ENCODE measurements at places on chromosomes 13 and 19.
A peak's percentile ranks its signal among the peaks of the same experiment; 100 is the strongest.

DNA sequence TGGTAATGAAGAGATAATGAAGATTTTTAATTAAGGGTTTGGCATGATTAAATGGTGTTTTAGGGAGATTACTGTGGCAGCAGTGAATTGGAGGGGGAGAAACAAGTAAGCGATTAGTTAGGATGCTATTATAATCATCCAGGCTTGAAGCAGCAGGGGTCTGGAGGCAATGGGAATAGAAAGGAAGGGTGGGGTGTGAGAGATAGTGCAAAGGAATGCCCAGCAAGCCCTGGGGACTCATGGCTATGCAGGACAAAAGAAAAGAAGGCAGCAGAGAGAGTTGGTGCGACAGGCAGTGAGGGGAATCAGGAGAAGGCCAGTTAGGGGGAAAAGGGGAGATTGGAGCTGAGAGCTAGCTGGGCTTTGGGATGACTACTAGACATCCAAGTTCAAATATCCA is 34.5 kb downstream of the SOX21 start:
- DNase-seq, result no peak

DNA sequence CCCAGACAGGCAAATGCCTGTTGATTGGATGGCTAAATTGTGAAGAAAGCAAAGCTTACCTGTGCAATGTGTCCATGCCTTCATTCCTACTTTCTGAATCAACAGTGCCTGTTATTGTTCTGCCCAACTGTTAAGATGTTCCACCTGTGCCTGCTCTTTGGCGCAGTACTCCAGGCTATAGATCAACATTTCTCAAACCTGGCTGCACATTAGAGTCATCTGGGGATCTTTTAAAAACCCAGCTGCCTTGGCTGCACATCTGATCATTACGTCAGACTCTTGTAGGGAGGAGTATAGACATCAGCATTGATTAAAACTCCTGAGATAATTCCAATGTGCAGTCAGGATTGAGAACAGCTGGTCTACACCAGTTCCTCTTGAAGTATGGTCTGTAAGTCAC is 16.2 kb upstream of the CPB2 start:
- DNase-seq, result no peak

DNA sequence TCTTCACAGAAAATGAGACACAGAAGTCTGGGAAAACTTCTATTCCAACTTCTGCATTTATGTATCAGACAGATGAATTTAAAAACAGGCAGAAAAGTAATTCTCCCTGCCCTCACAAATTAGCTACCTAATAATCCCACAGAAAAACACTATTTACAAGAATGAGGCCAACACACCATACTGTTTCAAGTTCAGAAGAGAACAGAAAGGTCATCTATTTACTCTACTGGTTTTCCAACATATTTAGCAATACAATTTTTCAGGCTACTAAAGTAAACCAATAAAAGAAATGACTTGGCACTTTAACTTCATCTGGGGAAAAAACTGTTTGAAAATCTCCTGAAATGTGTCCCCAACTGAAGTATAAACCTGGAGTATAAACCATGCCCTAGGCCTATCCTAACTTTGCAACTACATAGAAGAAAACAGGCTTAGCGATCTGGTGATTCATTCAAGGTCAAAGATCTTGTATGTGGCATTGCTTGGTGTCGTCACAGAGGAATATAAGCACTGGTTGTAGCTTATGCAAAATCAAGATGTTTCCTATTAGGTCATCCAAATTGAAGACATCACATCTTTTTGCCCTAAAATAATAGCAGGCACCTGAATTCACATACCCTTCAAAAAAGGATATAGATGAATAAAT is 20.1 kb upstream of the EBPL start:
- DNase-seq, result no peak

DNA sequence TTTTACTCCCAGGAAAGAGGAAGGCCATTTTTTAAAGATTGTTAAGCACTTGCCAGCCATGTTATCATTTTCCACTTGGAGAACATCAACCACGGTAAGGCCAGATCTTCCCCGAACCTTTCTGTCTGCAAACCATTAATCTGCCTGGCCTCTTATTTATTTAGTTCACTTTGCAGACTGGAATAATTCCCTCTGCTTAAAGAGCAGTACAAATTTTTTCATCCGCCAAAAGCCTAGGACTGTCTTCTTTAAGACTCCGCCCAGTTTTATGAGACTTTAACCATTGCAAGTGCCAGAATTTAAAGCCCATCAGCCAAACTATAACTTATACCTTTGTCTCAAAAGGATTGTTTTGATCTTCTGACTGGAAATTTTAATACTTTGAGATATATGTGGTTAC is 426.3 kb downstream of the KCTD12 start:
- no peak for DNase-seq

- DNase-seq, result no peak
Measured at GRCh38 chr13:71522941-71523526, 344.0 kb downstream of the DACH1 start.

DNA sequence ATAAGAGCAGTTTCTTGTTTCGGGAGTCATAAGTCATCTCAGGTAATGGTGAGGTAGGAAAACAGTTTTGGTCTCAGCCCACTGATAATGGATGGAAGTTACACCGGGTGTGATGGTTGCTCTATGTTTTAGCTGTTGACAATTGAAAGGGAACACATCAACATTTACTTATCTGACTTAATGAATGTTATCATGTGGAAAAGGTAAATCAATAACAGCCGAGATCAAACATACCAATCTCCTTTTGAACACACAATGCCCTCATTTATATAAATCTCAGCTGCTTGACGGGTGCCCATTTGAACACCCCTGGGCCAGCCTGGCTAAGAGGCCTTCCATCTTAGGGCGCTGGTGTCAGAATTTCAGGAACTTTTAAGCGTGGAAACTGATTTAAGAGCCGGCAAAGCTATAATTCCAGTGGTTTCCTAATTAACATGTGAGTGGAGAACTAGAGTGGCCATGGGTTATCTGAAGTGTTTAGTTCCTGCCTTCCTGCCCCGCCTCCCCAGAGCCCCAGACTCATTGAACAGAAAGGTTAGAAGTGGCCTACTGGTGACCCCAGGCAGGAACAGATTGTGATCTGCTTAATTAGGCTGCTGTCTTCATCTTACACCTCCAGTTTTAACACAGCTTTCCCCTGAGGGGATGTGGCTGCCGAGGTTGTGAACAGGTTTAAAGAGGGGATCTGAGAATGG is 572.7 kb downstream of the FGF9 start:
- no peak for DNase-seq

DNA sequence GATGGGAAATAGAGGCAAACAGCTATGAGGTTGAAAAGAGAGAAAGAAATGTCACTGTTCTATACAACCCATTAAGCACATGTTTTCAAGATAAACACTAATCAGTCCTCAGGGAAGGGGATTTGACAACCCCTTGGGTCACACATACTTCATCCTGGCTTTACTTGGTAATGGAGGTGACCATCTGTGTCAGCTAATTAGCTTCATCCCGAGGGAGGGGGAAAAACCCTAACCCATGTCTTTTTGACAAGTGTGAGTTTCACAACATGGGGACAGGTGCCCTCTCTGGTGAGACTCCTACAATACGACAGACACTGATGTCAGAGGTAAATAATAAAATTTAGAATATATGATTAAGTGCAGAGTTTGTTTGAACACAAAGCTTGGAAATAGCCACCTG is 43.1 kb downstream of the ZNF611 start:
- no peak for DNase-seq

DNA sequence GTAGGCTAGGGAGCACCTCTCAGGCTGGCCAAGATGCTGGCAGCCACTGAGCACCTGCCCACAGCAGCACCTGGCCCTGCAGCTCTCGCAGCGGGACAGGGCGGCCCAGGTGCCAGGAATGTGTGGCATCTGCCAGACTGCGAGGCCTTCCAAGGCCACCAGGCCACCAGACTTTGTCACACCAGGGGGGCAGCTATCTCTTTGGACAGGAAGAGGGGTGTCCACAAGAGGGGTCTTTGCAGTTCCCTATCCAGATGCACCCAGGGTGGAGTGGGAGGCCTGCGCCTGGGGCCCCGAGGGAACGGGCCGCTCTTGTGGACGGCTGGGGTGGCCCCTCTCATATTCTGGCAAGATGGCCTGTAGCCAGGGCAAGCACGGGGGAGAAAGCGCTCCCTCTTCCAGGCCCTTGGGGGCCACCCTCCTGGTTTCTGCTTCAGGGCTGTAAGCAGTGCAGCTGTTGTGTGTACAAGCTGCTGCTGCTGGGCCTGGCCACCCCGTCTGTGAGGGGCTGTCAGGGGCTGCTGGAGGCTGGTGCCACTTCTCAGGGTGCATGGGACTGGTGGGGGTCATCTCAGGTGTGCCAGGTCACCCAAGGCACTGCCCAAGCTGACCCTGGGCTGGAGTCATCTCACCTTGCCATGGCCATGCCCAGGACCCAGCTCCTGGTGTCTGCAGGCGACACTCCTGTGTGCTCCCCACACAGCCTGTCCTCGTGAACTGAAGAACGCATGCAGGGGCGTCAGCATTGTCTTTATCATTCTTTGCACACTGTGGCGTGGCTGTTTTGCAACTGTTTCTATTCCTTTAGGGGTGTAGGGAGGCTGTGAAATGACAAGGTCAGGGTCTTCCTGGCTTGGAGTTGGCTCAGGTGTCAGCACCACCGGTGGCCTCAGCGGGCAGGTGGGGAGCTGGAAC is 1.8 kb downstream of the TEX29 start:
- no peak for DNase-seq

DNA sequence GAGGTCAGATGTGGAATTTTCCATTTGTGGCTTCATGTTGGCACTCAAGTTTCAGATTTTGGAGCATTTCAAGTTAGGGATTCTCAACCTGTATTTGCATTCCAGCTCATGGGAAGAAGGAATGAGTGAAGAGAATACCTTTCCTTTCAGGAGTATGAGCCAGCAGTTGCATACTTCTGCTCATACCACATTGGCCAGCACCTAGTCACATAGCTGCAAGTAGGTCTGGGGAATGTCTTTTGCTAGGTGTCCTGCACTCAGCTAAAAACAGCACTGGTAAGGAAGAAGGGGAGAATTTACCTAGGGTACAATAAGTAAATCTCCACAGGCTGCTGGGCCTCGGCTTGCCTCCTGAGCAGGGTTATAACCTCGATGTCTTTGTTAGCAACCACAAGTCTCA is 24.6 kb upstream of the ATP8A2 start:
- DNase-seq, result no peak

DNA sequence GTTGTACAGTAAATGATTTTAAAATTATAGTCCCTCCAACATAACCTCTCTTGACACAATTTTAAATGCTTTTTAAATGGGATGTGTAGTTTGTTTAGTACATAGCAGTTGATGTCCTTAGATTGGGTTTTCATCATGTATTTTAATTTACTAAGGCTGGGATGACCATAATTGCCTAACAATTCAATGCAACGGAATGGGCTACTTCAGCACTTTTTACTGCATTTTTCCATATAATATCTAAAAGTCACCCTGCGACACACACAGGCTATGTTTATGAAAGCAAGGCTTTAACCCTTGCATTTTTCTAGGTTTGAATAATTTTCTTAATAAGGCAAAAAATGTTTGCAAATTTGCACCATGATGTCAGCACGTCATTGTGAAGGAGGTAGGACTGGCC is 321.0 kb downstream of the DLEU7 start:
- DNase-seq, result no peak

DNA sequence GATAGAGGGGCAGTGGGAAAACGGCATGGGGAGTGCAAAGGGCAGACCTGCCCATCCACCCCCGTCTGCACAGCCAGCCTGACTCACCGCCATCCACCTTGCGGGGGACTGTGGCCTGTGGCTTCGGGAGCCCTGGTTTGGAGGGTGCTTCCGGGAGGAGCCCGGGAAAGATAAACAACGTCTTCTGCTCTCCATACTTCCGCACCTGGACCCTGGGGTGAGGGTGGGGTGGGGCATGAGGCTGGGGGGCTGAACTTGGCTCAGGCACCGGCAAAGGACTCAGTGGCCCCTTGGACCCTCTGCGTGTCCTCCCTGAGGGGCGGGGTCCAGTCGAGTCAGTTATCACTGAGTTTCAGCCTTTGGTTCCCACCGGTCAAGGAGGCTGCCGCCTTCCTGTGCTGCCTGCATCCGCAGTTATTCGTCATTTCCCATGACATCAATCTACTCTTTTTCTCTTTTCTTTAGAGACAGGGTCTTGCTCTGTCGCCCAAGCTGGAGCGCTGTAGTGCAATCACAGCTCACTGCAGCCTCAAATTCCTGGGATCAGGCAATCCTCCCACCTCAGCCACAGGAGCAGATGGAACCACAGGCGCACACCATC is 3.2 kb downstream of the GPR108 start:
- DNase-seq, result no peak

GRCh38 chr13:43132257-43132656 is 108.9 kb downstream of the DNAJC15 start:
- no peak for DNase-seq

- no peak for DNase-seq
Measured at GRCh38 chr19:710767-711166, 2.0 kb downstream of the PALM start.

DNA sequence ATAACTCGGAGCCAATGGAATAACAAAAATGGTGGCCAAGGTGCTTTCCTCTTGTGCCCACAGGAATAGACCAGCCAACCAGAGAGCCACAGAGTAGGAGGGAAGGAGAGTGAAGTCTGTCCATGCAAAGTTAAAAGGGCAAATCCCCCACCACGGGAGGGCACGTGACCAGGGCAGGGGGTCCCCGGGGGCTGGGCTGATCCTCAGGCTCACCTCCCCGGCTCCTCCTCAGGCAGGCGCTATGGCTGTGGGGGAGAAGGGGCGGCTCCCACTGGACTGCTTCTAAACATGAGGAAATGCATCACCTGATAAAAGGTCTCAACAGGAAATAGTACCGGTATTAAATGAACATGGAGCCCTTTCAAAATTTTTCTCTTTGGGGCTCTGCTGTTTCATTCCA is 73.2 kb upstream of the SLC15A1 start:
- DNase-seq, result no peak

GRCh38 chr13:90834700-90835099 is 512.8 kb upstream of the MIR17HG start:
- no peak for DNase-seq

DNA sequence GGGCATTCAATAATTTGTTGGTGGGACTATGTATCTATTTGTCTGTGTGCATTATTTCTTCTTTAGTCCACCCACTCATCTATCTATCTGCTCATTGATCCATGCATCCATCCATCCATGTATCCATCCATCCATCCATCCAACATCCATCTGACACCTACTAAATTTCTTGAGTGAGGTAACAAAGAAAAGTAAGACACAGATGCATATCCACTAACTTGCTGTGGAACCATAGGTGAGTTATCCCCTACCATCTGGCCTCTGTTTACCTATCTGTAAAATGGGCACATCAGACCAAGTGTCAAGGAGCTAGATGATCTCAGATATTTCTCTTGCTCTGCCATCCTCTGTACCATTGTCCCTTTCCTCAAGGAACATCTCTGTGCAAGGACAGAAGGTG is 54.7 kb downstream of the ZNF536 start:
- no peak for DNase-seq

GRCh38 chr19:33459222-33460090 is 62.1 kb downstream of the PEPD start:
- no peak for DNase-seq

GRCh38 chr19:10544242-10544752 is 593 bp downstream of the ATG4D start:
- DNase-seq, result peak; percentile 48

- DNase-seq, result no peak
Measured at GRCh38 chr13:59842507-59842906, 321.2 kb downstream of the DIAPH3 start.

GRCh38 chr13:78521091-78521490 is 82.3 kb downstream of the POU4F1 start:
- DNase-seq, result no peak
